Right atrium auricular region (tissue), 2 donors: ENCODE measurements at places on chromosomes 16 and 17.
A peak's percentile ranks its signal among the peaks of the same experiment; 100 is the strongest.

- no peak for DNase-seq
Measured at GRCh38 chr17:78117027-78117981, 11.3 kb downstream of the TMC6 start.

DNA sequence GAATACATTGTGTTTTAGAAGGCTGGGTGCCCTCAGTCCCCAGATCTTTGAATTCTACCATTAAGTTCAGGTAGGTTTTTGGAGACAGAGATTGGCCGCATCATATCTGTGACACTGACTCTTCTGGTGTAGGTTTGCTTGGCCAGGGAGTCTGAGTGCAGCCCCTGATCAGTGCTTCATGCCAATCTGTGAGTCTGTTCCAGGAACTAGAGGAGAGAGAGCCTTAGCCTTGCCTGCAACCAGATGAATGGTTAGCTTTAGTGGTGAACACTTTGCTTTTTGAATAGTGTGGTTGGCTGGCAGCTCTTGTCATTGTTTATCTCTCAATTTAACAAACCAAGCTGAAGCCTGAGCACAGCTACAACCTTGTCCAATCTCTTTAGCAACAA, 87.8 kb downstream of the PLXDC1 start:
- no peak for DNase-seq

GRCh38 chr16:83116274-83116892, 489.6 kb downstream of the CDH13 start:
- no peak for DNase-seq

GRCh38 chr16:12539185-12539929, 264.3 kb downstream of the CPPED1 start:
- DNase-seq: no peak

GRCh38 chr17:81424151-81425017, 29.1 kb downstream of the BAHCC1 start:
- no peak for DNase-seq

- DNase-seq: no peak
Measured at GRCh38 chr17:63317166-63317840, 128.8 kb downstream of the CYB561 start.

- DNase-seq: no peak
Measured at GRCh38 chr17:82022310-82022980, at the start of gene CENPX. CENPX (minus strand) TSS chr17:82022878; CDS start chr17:82022861, 17 bp downstream.

- no peak for DNase-seq
Measured at GRCh38 chr17:4719684-4720221, 9.3 kb downstream of the ARRB2 start.

GRCh38 chr16:51567911-51568310, 416.8 kb upstream of the SALL1 start:
- no peak for DNase-seq

DNA sequence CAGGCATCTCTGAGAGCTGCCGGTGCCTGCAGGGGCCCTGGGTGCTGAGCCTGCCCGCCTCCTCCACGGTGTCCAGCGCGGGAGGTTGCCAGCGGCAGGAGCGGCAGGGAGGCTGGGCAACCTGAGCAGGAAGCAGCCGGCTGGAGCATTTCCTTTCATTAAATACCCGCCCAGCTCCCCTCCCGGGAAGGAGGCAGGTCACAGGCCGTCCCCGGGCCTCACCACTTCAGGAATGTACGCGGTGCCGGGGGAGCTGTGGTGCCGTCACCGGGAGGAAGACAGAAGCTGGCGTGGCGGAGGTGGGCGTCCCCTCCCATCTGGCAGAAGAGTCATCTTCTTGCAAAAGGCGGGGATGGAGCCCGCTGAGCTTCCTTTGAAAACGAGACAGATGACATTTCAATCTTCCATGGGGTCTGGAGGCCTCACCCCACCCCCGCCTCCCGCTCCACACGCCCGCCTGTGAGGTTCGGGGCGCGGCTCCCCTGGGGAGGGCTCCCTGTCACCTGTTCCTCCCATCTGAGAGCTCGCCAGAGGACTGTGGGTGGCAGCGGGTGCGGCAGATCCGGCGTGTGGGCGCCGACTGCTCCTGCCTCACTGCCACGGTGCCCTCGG, 16.0 kb downstream of the SOX8 start:
- no peak for DNase-seq

- DNase-seq: no peak
Measured at GRCh38 chr16:71966932-71967331, 33.3 kb downstream of the PKD1L3 start.

GRCh38 chr17:4898351-4898750, 985 bp upstream of the C17orf107 start:
- no peak for DNase-seq

DNA sequence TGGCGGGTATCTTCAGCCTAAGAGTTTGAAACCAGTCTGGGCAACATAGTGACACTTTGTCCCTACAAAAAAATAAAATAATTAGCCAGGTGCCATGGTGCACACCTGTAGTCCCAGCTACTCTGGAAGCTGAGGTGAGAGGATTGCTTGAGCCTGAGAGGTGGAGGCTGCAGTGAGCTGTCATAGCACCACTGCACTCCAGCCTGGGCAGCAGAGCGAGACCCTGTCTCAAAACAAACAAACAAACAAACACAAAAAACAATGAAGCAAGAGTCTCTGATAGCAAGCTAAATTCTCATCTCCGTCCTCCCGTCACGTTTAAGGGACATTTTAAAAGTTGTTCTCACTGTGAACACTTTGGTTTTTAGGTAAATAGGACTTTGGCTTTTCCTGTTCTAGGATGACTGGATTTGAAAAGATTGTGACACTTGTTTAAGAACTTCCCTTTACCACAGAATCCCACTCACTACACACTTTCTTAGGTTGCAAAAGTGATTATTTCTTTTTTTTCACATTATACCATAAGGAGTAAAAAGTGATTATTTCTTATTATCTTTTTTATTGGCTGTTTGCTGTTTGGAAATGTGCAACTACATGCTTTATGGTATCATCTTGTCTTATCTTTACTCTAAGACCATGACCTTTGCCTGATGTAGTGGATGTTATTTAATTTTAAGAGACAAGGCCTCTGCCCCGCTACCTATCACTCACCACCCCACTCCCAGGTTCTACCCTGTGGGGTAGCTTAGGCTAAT, 4.4 kb upstream of the ERN1 start:
- no peak for DNase-seq

GRCh38 chr16:373848-374615, 3.7 kb upstream of the MRPL28 start:
- no peak for DNase-seq

GRCh38 chr16:46673320-46674013, 15.5 kb downstream of the VPS35 start:
- DNase-seq: no peak

GRCh38 chr17:78883533-78884131, 19.4 kb downstream of the CEP295NL start:
- peak; percentile 92 for DNase-seq

- DNase-seq: no peak
Measured at GRCh38 chr17:78623541-78623940, 46.3 kb upstream of the DNAH17 start.

GRCh38 chr17:75459246-75459589, 2.8 kb downstream of the TMEM94 start:
- DNase-seq: no peak

DNA sequence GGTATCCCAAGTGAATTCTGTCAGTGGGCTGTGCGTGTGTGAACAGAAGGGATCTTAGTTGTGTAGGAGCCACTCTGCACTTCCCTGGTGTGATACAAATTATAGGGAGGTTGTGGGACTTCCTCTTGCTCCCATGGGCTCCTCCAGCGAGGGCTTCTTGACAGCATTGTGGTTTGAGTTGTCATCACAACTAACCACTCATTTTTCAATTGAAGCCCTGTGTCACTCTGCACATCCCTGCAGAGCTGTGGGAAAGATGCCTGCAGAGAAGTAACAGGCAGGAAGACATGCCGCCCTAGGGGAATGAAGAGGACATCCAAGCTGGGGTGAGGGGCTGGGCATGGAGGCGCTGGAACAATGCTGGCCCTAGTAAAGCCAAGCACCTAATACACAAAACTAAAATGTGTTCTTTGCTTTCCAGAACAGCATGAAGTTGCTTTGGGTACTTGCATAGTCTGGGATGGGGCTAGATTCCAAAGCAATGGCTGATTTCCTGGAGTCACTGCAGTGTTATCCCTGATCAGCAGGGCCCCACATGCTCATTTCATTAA, 692.5 kb downstream of the TOX3 start:
- no peak for DNase-seq

DNA sequence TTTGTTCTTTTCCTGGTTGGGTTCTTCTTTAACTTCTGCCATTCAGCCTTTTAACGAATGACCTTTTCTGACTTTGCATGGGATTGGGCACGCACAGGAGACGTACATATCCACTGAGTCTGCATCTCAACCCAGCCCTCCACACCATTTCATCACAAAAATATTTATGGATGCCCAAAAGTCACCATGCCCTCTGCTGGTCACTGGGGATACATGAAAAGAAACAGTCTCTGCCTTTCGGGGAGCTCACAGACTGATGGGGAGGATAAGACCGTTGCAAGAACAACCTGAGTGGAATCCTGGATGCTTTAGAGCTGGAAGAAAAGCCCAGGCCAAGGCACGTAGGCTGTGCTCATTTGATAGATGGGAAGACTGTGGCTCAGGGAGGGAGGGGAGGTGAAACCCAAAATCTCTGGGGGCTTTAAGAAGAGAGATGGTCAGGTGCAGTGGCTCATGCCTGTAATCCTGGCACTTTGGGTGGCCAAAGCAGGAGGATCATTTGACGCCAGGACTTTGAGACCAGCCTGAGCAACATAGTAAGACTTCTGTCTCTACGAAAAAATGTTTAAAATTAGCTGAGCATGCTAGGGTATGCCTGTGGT, 7.9 kb upstream of the MT2A start:
- no peak for DNase-seq

- DNase-seq: peak; percentile 73
Measured at GRCh38 chr16:53041320-53042051, 11.2 kb downstream of the CHD9NB start.

DNA sequence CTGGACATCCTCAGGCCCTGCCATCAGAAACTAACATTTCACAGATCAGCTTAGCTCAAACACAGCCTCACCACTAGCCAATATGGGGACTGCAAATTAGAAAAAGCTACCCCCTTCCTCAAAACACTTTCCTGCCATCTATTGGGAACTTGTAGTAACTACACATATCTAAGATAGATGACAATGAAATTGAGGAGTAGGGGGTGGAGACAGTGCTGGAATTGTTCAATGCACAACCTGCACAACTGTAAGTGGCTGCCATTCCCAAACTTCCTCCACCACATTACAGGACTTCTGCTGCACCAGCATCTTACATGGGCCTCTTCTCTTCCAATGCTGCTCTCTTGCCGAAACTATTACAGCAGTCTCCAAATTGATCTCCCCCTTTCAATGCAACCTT, 21.9 kb downstream of the AIPL1 start:
- DNase-seq: no peak

DNA sequence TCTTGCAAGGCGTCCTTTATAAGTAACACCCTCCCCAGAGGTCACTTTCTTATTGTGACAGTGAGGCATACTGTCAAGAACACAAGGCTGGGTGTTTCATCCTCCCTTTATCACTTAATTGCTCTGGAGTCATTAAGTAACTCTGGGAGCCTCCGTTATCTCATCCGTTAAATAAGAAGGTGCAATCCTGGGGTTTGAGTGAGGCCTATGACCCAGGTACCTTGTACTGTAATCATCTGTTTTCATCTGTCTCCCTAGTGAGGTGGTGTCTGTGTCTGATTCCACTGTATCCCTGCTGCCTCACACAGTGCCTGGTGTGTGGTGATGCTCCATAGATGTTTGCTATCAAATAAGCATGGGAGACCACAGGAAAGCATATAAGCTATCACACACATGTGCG, 17.7 kb downstream of the TNS4 start:
- DNase-seq: no peak

DNA sequence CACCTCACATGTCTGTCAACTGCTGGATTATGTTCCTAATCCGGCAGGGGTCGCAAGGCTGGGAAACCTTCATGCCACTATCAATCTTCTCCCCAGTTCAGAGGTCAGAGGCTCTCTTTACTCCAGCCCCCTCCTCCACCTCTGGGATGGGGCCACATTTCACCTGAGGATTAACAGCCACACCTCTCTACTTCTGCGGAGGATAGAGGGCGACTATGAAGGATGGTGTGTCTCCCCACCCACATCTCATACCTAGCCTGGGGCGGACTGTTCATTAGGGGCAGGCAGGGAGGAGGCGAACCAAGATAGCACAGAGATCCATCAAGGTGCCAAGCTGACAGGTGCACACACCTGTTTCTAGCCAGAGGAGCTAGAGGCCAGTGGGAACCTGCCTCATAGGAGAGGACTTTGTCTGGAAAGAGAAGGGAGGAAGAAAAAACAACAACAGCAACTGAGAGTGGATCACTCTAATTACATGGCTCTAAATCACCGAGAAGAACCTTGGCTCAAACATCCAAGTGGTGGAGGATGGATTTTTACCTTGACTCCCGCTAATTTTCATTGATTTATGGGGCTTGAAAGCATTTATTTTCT, 41.9 kb upstream of the SKAP1 start:
- DNase-seq: no peak

GRCh38 chr17:81314398-81315081, 19.4 kb upstream of the SLC38A10 start:
- DNase-seq: no peak

DNA sequence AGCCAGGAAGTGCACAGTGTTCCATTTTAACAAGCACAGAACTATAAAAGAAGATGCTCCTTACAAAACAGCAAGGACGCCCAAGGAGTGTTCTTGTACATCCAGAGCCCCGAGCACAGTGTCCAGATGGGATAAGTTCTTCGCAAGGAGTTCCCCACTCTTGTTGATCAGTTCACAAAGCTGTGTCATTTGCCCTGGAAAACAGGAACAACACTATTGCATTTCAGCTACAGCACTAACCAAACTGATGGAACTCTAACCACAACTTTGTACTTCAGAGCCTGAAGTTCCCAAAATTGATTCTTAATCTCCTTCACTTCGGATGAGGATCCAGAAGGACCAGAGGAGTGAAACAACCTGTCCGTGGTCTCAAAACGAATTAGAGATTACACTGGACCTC, 5.1 kb downstream of the COPS3 start:
- no peak for DNase-seq

- DNase-seq: no peak
Measured at GRCh38 chr16:46894036-46894672, 10.0 kb downstream of the GPT2 start.

DNA sequence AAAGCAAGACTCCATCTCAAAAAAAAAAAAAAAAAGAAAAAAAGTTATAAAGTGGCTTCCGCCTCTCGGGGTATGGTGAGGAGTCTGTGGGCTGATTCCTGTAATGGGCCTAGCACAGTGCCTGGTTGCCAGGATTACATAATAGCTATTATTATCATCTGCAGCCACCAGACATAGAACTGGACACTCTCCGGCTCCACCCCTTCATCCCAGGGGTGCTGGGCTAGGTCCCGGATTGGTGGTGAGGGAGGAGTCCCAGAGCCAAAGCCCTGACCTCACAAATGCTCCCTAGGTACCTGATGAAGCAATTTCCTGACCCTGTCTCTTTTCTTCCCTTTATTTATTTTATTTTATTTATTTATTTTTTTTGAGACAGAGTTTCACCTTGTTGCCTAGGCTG, 11.6 kb upstream of the ADGRG1 start:
- DNase-seq: no peak

DNA sequence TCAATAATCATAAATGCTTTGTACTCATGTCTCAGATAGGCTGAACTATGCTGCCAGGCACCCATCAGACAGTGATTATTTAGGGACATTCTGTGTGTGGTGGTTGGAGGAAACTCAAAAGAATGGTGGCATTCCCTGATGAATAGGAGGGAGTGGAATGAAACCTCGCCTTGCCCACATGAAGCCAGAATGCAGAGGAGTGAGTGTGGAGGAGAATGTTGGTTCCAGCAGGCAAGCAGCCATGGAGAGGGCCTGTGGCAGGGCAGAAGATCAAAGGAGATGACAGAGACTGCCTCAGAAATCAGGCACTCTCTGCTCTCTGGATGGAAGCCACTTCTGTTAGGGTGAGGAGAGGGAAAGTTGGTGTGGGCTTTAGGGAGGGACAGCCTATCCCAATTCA, 22.5 kb downstream of the KCTD19 start:
- no peak for DNase-seq
